ENCODE measurements at places on chromosomes 3 and 15.

DNA sequence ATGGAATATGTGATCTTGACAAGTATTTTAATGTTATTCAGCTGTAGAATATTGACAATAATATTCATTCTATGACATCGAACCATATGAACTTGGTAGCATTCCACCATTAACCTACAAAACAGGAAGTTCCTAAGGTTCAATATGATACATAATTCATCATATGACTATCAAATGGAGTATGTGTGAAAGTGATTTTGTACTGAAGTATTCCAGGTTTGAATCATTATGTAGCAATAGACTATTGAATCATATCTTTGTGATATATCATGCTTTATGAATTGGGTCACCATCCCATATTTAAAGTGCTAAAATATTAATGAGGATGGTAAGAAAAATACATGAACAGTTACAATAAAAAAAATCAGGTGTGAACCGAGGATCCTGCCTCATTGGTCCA, 95.1 kb downstream of the TP63 start:
- no peak for DNase-seq

DNA sequence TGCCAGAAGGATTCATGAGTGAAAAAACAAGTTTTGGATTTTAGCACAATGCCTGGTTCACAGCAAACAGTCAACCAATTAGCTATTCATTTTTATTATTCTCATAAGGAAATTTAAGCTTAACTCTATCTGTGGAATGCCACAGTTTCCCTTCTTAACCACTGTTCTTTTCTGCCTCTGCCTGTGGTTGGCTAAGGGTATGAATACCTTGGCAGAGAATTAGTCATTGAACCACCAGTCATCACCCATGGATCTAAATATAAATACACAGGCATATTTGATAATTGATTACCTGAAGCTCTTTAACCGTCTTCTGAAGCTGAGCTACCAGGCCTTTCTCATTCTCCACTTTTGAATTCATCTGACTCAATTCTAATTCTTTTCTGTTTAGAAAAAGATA, 79.9 kb downstream of the MYH15 start:
- no peak for DNase-seq

DNA sequence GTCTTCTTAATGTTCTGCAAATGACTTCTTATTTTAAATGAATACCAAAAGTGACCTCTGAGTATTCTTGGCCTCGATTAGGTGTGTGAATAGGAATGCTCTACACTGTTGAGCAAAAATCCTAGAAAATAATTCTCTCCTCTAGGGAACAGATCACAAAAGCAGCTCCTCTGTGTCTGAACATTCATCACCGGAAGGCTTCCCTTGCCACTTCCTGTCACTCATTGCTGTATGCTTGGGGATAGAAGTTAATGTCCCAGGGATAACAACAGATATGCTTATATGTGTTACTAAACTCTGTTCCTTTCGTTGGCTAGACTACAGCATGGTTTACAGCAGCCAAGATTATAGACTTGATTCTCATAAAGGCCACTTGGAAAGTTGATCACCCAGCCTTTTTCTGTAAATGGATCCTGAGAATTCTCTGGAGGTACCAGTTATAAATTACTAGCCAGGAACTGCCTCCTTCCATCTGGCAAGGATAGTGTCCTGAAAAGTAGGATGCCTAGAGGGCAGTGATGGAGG, 16.0 kb upstream of the PTX3 start:
- no peak for DNase-seq

DNA sequence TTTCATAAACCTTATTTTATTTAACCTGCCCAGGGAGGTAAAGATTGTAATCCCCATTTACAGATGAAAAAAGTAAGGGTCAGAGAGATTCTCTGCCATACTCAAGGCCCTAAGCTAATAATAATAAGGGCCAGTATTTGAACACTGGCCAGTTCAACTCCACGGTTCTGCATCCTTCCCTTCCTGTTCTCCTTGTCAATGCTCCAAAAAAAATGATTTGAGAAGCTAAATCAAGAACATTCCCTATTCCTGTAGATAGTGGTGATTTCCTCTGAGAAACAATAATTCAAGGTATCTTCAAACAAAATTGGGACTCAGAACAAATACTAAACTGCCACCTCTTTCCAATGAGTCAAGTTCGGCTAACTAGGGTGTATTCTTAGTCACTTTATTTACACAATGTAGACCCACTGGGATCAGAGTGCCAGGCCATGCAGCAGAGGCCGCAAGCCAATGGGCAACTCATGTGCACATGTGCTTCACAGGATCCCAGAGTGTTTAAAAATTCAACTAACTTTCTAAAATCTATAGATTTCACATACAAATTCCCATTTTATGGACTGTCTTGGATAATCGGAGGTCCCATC, 459.6 kb upstream of the WNT5A start:
- no peak for DNase-seq

- no peak for DNase-seq
Observed at GRCh38 chr15:53331328-53332190, 427.9 kb downstream of the WDR72 start.

GRCh38 chr3:122727766-122728165, 47.1 kb downstream of the PARP14 start:
- DNase-seq, result no peak

Data from 8988T (cell line).